NCI-H2081 (cell line): ENCODE measurements at places on chromosomes 6 and 20.

DNA sequence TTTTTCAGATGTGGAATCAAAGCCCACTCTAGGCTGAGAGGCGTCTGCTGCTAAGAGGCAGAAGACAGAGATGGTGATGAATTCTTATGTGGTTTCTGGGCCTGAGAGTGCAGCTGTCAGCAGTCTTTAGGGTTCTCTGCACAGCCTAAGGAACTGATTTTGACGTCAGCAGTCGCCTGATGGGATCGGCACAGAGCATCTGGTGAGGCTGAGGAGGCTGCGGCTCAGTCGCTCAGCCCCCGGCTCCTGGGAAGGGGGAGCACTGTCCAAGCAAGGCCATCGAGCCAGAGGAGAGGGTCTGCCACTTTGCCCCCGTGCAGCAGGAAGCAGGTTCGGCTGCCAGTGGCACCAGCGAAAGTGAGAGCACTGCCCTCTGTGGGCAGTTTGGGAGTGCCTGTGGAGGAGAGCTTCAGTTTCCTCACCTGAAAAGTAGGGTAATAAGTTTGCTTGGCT lies 92.5 kb downstream of the TCP11 start:
- DNase-seq, result no peak

- DNase-seq, result no peak
Observed at GRCh38 chr6:129606664-129607063, 103.3 kb downstream of the ARHGAP18 start.

DNA sequence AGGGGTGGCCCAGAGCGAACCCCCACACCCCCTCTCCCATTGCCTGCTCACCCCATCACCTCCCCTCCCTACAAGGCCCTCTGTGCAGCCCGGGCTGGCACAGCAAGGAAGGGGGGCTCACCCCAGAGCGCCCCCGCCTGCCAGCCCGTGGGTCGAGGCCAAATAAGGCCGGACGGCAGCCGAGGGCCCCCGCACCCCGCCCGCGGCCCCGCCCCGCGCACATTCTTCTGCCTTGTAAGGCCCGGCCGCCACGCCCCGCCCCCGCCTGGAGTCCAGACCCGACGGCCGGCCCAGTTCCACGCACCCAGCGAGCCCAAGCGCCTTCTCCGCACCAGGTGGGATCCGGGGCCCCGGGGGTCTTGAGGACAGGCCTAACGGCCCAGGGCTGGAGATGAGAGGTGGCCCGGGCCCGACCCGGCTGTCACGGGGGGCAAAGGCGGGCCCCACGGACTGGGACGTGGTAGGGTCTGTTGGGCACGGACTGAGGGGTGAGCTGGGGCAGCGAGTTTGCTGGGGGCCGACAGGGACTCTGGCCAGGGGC lies at the start of gene MYL9:
TSS of gene MYL9 (plus strand) at position 293 of the 541 bp plus-strand sequence. CDS start 3,366 bp downstream, outside the sequence.
- no peak for DNase-seq

DNA sequence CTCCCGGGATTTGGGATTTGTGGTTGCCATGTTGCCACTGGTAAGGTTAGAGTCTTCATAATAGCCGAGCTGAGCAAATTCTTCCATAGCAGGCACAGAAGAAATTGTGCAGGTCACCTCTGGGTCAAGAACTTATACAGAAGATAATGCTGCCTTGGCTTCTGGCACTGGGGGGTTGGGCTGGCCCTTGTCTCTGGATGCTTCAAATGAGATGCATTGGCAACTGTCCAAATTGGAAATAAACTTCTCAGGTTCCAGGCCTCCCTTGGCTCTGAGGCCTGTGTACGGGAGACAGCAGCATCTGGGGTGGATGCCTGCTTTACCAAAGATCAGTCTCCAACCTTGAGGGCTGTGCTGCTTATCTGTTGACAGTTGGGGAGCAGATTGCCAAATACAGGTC lies 26.2 kb downstream of the MYO6 start:
- DNase-seq, result peak; percentile 25

DNA sequence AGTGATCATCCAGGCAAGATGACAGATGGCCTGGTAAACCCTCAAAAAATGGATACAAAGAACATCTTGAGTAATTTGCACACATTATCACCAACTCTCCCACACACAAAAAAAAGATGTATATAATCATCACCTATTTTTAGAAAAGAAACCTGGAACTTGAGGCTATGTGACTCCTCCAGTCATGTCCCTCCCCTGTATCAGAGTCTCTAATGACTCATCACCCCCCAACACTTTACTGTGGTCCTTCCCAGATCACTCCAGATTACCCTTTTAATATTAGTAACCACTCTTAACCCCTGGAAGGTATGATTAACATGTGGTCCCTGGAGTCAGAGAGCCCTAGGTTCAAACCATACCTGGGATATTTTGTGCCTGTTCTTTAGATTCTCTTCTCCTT lies 144.8 kb downstream of the ZNF217 start:
- DNase-seq, result no peak

GRCh38 chr20:9646375-9646774 lies 132.0 kb downstream of the LAMP5 start:
- DNase-seq, result no peak

GRCh38 chr6:13299918-13300317 lies 28.4 kb downstream of the TBC1D7 start:
- no peak for DNase-seq

GRCh38 chr6:84777888-84778287 lies 13.5 kb upstream of the TBX18 start:
- no peak for DNase-seq

GRCh38 chr20:63488315-63489251 lies 10.3 kb downstream of the EEF1A2 start:
- DNase-seq, result no peak

- DNase-seq, result no peak
Observed at GRCh38 chr6:152727507-152727906, 23.1 kb upstream of the VIP start.

DNA sequence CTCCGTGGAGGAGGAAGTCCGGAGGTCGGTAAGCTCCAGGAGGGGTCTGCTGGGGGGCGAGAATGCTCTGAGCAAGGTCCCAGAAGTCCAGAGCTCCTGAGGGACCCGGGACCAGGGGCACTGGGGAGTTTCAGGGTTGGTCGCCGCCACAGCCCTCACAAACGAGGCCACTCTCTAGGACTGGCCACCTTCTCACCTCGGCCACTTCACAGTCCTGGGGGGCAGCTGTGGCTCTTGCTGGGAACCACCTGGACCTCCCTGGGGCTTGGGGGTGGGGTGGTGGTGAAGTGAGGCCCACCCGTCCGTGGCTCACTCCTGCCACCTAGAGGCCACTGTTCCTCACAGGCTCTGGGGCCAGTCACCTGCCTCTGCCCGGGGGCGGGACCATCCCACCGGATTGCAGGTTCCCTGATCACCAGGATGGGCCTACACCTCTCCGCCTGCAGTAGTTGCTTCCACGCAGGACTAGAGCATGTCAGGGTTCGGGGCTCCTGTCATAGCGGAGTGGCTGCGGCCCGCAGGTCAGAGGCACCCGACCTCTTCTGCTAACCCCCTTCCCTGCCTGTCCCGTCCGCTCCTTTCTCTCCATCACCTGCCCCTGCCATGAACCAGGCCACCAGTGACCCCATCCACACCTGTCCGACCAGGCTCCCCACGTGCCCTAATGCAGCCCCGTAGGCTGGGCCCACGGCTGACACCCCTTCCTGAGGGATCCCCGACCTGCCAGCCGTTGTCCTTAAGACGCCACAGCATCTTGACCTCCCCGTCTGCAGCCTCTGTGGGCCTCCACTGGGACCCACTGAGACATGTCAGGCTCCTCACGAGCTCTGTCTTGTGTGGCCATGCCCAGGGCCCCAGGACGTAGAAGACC lies 5.1 kb upstream of the TCEA2 start:
- peak; percentile 78 for DNase-seq

GRCh38 chr20:62925076-62925419 lies 1.3 kb downstream of the DIDO1 start:
- DNase-seq, result no peak

DNA sequence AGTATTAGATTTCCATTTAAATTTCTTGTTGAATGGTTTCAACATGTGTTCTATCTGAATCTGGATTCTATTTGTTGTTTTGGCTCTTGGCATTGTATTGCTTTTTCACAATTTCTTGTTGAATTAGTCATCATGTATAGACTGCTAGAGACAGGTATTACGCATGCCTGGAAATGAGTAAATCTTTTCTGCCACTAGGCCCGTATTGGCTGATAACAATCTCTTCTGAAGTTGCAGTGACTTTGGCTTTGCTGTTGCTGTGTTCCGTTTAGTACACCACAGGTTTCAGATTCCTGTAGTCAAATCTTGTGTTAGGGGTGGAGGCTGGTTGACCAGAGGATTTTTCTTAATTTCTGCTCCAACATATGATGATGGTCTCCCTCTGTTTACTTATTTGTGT lies 1339.4 kb downstream of the GRIK2 start:
- DNase-seq, result no peak

DNA sequence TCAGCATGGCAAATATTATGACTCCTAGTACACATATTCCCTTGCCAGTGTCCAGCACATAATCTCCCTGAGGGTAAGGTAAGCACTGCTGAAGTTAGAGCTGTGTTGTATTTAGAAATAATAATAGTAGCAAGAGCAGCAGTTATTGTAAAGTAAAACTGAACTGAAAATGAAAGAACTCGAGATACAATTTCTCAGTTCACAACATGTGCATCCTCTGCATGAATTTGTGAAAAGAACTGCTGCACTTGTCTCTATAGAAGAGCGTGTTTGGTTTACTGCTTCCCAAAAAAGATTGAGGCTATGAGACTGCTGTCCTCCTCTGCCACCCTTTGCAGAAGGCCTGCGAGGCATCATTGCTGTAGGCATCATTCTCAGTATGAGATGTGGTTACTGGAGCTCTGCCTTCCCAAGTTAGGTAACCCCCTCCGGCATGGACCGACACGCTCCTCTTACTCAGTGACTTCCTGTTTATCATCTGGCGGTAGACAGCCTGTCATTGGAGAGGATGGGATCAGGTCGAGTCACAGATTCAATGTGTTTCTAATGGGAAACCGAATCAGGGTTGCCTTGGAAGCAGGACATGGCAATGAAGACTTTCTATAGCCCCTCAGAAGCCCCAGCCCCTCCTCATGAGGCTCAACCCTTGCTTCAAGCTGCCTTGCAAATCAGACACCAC lies 48.1 kb downstream of the SLC24A3 start:
- DNase-seq, result no peak

GRCh38 chr20:64056889-64057627 lies 5.9 kb upstream of the TCEA2 start:
- no peak for DNase-seq

GRCh38 chr6:127221201-127221600 lies 45.5 kb upstream of the RNF146 start:
- no peak for DNase-seq

- DNase-seq, result no peak
Observed at GRCh38 chr20:2633381-2633780, 19.1 kb upstream of the NOP56 start.

GRCh38 chr20:2890742-2891141 lies 17.5 kb downstream of the PTPRA start:
- DNase-seq, result no peak

DNA sequence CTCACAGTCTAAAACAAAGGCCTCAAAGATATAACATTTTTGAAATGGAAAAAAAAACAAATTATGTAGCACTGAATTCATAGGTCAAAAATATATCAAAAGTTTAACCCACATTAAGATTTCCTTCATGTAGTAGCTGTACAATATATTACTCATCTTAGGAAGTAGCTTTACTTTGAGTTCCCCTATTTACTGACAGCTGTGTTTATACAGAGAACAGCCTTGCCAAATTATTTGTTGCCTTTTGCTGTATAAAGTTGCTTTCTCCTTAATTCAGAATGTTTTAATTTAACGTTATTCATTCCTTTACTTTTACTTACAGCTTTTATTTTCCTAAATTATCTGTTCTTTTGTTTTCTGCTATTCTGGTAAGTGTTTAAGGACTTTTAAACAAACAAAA lies 181.0 kb downstream of the COL12A1 start:
- no peak for DNase-seq

- no peak for DNase-seq
Observed at GRCh38 chr6:131213501-131213990, 78.3 kb downstream of the AKAP7 start.

GRCh38 chr6:132910759-132911158 lies 96.4 kb downstream of the RPS12 start:
- no peak for DNase-seq

DNA sequence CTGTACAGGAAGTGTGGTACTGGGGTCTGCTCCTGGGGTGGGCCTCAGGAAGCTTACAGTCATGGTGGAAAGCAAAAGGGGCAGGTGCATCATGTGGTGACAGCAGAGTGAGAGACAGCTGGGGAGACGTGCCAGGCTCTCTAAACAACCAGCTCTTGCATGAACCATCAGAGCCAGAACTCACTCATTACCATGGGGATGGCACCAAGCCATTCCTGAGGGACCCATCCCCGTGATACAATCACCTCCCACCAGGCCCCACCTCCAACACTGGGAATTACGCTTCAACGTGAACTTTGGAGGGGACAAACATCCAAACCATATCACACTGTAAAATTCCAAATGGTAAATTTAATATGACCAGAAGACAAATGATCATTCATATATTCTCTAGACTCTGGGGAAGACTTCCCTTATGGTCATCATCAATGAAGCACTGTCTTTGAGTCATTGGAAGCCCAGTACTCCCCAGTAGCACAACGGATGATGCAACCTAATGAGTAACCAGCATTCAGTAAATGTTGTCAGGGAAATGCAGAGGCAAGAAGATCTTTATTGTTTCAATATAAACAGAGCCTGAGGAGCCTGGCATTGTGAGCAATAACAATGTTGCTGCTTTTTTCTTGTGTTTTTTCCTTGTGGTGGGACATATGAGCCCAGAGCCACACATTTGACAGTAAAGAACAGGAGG lies 48.2 kb upstream of the RALY start:
- DNase-seq, result no peak

GRCh38 chr6:157906537-157907061 lies 75.1 kb upstream of the SYNJ2 start:
- no peak for DNase-seq

DNA sequence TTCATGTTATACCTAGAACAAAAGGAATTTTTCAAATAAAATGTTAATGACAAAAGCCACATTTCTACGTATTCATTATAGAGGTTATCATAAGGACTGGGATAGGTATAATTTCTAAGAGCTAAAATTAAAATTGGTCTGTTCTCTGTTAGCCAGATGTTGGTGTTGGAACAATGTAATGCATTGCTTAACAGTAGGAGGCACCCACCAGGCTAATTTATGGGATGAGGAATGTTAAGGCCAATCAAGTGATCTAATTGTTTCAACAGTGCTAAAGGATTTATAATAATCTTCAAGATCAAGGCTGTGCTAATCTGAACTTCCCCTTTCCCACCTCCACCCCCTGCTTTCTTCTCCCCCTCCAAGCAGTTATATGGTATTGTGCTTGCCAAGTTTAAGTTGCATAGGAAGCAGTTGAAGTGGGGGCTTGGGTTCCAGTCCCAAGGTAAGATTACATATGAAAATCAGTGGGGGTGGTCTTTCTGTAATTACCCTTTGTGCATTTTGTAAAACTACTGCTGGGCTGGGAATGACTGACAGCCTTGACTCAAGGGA lies 89.2 kb upstream of the BACH2 start:
- no peak for DNase-seq

GRCh38 chr6:16665992-16666391 lies 95.3 kb downstream of the ATXN1 start:
- no peak for DNase-seq

- no peak for DNase-seq
Observed at GRCh38 chr20:16272780-16273360, 300.4 kb downstream of the KIF16B start.
